Lung (tissue), 17 donors: ENCODE measurements at places on chromosomes 7 and 10.

- no peaks in the 10 kb centered on the region for H3K4me1 ChIP-seq
- peak; percentile 1 for DNase-seq
- no peaks in the 10 kb centered on the region for H3K36me3 ChIP-seq
- peaks cover 76% of the 10 kb centered on the region for H3K27me3 ChIP-seq
- no peak overlapping the region for H3K4me3 ChIP-seq
These were observed 7.8 kb downstream of the EBF3 start for GRCh38 chr10:129956286-129956670.

DNA sequence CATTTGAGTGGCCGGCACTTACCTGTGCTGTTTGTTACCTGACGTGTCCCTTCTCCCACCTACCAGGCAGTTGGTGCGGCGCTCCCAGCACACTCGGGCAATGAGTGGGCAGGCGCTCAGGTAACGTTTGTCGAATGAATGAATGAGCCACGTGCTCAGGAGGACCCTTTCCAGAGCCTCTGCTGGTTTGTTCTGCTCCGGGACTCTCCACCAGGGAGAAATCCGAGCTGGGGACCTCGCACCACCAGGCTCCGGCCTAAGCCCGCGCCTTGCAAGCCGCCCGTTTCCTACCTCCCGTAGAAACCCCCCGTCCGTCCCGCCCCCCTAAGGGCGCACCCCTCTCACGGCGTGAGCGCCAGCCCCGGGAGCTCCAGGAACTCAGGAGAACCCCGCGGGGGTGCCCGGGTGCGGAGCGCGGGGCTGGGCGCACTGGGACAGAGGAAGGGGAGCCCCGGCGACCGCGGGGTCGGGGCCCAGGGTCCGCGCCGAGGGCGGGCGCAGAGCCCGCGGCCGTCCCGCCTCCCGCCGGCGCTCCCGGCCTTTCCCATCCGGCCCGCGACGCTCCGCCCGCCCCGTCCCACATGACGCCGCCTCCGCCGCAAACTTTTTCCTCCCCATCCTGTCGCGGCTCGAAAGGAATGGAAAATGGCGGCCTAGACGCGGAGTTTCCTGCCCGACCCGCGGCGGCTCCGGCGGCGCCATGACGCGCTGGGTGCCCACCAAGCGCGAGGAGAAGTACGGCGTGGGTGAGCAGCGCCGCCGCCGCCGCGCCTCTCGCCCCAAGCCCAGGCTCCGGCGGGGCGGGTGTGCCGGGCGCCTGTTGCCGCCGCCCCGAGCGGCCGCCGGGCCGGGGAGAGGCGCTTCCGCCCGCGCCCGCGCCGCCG is at the start of gene DOCK1:
TSS of gene DOCK1 (plus strand) at position 611 of the 884 bp plus-strand sequence. CDS start at position 701, 90 bp downstream.
- peak within 1 kb of the TSS; percentile 76 for H3K27ac ChIP-seq
- peak; percentile 88 for DNase-seq
- peaks cover 25% of the 10 kb centered on the region for H3K4me1 ChIP-seq
- peak within 1 kb of the TSS; percentile 82 for H3K4me3 ChIP-seq
- peaks cover 5% of the 10 kb centered on the region for H3K36me3 ChIP-seq

GRCh38 chr10:89548673-89549072 is 13.3 kb upstream of the SLC16A12 start:
- no peaks in the 10 kb centered on the region for H3K36me3 ChIP-seq
- peaks cover 5% of the 10 kb centered on the region for H3K4me1 ChIP-seq
- DNase-seq: no peak
- no peak overlapping the region for H3K4me3 ChIP-seq
- no peaks in the 10 kb centered on the region for H3K27me3 ChIP-seq
- H3K27ac ChIP-seq: no peak overlapping the region

- no peak overlapping the region for H3K4me3 ChIP-seq
- H3K27me3 ChIP-seq: no peaks in the 10 kb centered on the region
- no peaks in the 10 kb centered on the region for H3K36me3 ChIP-seq
- H3K27ac ChIP-seq: no peak overlapping the region
These were observed 76.3 kb downstream of the GNAT3 start for GRCh38 chr7:80435521-80435920.

DNA sequence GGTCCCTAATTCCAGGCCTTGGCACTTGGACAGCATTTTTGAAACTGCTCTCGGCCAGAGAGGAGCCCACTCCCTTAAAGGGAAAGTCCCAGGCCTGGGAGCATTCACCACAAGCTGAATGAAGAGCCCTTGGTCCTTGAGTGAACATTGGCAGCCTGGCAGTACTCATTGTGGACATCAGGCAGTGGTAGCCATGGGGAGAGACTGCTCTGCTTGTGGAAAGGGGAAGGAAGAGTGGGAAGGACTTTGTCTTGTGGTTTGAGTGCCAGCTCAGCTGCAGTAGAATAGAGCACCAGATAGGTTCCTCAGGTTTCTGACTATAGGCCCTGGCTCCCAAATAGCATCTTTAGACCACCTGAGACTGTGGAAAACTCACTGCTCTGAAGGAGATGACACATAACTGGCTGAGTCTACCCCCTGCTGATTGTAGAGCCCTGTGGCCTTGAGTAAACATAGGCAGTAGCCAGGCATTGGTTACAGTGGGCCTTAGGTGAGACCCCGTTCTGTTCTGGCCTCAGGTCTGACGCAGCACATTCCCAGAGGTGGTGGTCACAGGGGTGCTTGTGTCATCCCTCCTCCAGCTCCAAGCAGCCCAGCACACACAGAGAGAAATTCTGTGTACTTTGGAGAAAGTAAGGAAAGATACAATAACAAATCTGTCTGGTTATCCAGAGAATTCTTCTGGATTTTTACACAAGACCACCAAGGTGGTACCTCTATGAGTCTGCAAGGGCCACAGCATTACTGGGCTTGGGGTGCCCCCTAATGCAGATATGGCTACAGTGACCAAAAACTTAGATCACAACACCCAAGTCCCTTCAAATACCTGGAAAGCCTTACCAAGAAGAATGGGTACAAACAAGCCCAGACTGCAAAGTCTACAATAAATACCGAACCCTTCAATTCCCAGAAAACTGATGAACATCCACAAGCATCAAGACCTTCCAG is 153.8 kb downstream of the GNAI1 start:
- no peak overlapping the region for H3K27ac ChIP-seq
- no peaks in the 10 kb centered on the region for H3K27me3 ChIP-seq
- DNase-seq: no peak
- no peak overlapping the region for H3K4me3 ChIP-seq
- H3K4me1 ChIP-seq: no peaks in the 10 kb centered on the region

GRCh38 chr10:71807557-71808510 is 34.5 kb upstream of the VSIR start:
- no peaks in the 10 kb centered on the region for H3K4me1 ChIP-seq
- no peak overlapping the region for H3K27ac ChIP-seq
- H3K4me3 ChIP-seq: no peak overlapping the region
- no peak for DNase-seq
- H3K36me3 ChIP-seq: no peaks in the 10 kb centered on the region
